ENCODE measurements at places on chromosomes 16 and 17.
A peak's percentile ranks its signal among the peaks of the same experiment; 100 is the strongest.

- peak; percentile 20 for DNase-seq
Measured at GRCh38 chr16:27199736-27200135, 3.6 kb upstream of the KDM8 start.

- peak; percentile 30 for DNase-seq
Measured at GRCh38 chr17:78112518-78113471, 15.8 kb downstream of the TMC6 start.

GRCh38 chr17:63740464-63741142 is 996 bp downstream of the STRADA start:
- DNase-seq, result peak; percentile 1

- DNase-seq, result no peak
Measured at GRCh38 chr16:411576-412265, 10.0 kb downstream of the DECR2 start.

- peak; percentile 73 for DNase-seq
Measured at GRCh38 chr16:11783319-11784037, 13.6 kb downstream of the ZC3H7A start.

- DNase-seq, result peak; percentile 99
Measured at GRCh38 chr17:8173056-8173870, 2.9 kb downstream of the TMEM107 start.

- DNase-seq, result no peak
Measured at GRCh38 chr17:78563189-78564145, 13.7 kb downstream of the DNAH17 start.

GRCh38 chr16:3774819-3775218 is 57.5 kb upstream of the TRAP1 start:
- DNase-seq, result no peak

- DNase-seq, result no peak
Measured at GRCh38 chr17:2346475-2346874, 9.2 kb downstream of the SGSM2 start.

DNA sequence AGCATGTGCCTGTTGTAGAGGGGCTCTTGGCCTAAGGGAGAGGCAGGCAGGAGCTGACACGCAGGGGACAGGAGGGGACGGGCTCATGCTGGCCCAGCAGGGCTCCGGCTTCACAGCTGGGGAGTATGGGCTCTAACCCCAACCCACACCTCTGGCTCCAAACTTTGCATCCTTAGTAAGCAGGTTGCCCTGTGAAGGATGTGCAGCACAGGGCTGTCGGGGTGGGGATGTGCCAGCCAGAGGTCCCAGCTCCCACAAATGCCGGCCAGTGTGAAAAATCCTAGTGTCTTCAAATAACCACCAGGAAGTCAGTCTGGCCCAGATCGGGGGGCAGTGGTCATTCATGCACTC is 14.0 kb upstream of the FAM83G start:
- DNase-seq, result no peak

DNA sequence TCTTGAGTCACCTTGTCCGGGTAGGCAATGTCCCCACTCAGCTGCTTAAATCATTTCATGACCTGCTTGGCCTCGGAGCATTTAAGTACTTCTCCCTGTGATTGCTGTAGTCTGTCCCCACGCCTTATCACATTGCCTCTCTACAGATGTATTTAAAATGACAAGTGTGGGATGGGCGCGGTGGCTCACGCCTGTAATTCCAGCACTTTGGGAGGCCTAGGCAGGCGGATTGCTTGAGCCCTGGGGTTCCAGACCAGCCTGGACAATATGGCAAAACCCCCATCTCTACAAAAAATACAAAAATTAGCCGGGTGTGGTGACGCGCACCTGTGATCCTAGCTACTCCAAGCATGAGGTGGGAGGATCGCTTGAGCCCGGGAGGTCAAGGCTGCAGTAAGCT is 1.3 kb upstream of the GJC1 start:
- no peak for DNase-seq

DNA sequence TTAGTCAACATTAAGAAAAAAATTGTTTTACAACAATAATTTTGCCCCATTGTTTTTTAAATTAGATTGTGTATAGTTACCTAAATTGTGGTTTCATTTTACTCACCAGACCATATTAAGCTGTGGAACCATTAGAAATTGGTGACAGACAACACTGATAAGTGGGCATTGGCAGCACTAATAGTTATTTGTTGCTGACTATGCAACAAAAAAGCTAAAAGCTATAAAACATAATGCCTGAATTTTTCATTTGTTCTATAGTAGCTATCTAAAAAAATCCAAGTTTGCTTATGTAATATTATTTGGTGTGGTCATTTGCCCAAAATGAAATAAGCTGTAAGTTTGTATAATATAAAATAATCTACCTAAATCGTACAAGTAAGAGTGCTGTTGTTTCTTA is 13.7 kb upstream of the VWA3A start:
- DNase-seq, result no peak

DNA sequence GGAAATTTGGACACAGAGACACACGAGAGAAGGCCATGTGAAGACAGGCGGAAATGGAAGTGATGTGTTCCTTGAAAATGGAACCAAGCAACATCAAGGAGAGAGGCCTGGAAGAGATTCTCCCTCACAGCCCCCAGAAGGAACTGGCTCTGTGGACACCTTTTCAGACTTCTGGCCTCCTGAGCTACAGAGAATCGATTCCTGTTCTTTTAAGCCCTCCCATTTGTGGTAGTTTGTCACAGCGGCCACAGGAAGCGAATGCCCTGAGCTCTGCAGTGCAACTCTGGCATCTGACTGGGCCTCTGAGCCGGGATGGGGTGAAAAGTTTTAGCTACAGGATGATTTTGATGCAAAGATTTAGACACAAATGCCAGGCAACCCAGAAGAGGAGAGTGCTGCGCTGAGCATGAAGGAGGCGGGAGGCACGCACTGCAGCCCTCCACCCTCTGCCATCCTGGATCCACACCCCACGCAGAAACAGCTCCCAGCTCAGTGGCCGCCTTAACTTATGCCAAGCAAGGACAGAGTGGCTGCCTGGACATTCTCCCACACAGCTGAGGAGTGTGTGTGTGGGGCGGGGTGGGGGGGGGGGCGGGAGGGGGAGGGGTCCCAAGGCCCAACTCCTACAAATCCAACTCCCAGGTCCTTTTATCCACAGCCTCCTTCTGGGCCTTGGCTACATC is 2.2 kb downstream of the TIMP2 start:
- DNase-seq, result no peak

DNA sequence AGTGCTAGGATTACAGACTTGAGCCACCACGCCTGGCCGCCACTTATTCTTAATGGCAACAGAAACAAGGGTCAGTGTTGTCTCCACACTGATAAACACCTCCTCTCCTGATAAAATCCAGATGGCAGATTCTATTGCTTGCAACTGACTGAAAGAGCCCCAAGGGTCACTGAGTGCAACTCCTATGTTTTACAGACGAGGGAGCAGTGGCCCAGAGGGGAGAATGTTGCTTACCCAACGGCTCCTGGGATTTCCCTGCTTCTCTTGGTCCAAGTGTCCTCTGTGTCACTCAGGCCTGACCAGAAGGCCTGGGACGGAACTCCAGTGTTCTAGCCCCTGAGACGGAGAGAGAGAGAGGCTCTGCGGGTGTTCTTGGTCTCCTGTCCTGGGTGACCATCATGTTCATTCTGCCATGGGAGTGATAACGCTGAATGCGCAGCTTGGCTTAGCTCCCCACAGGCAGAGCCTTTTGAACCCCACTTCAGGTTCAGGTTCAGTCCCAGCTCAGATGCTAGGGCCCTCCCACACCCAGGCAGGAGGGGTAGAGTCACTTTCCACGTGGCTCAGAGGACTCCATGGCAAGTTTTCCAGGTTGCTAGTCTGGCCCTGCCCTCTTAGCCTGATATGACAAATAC is 77.3 kb upstream of the NLRP1 start:
- no peak for DNase-seq

GRCh38 chr16:56912746-56913708 is 18.9 kb upstream of the HERPUD1 start:
- DNase-seq, result peak; percentile 72

DNA sequence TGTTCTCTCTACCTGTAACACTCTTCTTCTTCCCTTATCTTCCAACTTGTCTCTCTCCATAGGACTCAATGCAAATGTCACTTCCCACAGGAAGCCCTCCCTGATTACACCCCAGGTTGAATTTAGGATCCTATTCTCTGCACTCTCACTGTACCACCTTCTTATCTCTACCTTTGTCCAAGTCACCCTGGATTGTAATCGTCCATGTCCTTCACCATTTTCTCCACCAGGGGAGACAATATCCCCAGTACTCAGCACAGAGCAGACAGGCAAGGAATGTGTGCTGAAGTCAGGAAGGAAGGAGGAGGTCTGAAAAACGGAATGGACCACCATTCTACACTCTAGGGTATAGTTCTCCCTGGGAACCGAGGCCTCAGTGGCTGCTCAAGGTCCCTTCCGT is 14.2 kb downstream of the C16orf82 start:
- no peak for DNase-seq

DNA sequence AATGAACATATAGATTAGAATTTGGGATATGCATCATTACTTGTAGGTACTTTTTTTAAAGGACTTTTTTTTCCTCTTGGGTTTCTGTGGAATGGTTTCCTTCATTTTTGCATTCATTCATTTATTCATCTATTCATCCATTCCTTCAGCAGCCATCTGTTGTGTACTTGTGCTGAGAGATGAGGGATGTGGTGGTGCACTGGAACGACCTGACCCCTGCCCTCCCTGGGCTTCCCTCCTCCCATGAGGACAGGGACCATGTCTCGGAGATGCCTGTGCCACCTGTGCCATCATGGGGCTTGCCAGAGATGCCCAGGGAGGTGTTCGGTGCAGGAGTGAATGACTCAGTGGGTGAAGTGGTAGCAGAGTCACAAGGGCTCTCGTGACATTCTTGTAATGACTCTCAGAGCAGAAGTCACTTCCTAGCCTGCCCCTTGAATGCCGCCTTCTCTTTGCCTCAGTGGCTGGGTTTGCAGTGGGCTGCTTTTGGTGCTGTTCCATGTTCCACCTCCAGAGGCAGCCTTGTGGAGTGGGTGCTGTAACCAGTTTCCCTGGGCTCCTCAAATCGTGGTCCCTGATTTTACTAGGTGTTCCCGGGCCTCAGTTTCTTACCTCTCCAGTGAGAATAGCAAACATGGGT is 43.9 kb downstream of the CLEC16A start:
- no peak for DNase-seq

- DNase-seq, result no peak
Measured at GRCh38 chr17:72646176-72646575, 446.3 kb downstream of the SLC39A11 start.

GRCh38 chr17:35991075-35991474 is 4.5 kb upstream of the CCL14 start:
- no peak for DNase-seq

DNA sequence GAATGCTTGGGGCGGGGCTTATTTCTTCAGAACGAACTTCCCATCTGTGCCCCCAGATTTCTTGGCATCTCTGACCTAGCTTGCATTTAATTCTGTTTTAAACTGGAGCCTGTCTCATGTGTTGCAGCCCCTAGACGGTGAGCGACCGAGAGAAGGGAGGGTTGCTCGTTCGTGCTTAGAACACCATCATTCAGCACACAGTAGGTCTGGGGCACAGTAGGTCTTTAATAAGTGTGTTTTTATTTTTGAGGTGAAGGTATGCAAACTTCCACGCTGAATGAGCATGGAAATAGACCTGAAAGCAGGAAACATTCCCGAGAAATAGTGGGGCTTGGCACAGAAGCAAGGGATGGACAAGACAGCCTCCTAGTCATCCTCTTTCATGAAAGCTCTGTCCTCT is 57.0 kb upstream of the TAC4 start:
- no peak for DNase-seq

GRCh38 chr17:68840073-68840472 is 115.1 kb downstream of the ABCA8 start:
- no peak for DNase-seq

DNA sequence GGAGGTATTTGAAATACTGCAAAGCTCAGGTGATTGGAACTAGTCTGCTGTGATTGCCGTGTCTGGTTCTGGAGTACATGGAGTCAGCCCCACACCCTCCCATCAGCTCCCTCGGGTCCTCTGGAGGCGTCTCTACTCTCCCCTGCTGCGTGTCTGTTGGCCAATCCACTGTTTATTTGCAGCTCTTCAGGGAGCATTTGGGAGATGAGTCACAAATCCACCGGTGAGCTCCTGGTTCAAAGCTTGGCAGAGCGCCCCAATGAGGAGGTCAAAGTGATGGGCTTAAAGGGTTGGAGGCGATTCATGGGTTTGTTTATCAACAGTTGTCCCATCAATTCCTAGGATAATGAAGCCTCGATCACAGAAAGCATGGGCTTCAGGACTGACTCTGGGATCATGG is 14.6 kb downstream of the CALB2 start:
- DNase-seq, result peak; percentile 46

DNA sequence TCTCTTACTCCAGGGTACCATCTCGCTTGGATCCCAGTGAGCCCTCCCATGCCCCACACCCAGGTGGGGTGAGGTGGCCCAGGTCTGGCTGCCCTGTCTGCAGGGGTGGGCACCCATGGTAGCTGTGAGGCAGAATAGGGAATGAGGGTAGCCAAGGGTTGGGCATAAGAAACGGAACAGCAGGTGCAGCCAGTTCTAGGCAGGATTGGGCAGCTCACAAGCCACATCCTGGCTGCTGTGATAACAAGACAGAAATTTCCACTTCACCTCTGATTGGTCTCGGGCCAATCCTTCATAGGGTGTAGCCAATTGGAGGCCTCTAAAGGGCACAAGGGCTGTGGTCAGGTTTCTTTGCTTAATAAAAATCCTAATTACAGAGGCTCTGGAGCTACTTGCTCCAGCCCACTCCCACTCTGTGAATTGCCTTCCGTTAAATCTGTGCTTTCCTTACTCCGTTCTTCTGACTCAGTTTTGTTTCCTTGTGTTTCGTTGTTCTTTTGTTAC is 1.5 kb upstream of the ARHGDIG start:
- peak; percentile 8 for DNase-seq

- DNase-seq, result no peak
Measured at GRCh38 chr17:67970783-67971182, 25.5 kb downstream of the C17orf58 start.

DNA sequence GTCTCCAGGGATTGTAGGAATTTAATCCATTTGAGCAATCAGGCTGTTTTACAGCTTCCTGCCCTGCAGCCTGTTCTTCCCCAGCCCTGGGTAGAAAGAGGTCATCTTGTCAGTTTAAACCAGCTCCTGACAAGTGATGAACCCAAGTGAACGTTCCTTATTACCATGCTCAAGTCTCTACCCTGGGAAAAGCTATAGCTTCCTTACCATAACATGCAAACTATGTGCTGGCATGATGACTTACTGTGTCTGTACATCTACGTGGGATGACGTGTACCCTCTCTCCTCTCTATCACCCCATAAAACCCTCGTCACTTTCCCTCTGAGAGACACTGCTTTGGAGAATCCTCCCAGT is 452.2 kb downstream of the XYLT1 start:
- no peak for DNase-seq

GRCh38 chr17:31568121-31568520 is 176.6 kb downstream of the RAB11FIP4 start:
- no peak for DNase-seq

GRCh38 chr16:3780570-3780969 is 63.2 kb upstream of the TRAP1 start:
- DNase-seq, result peak; percentile 26

- DNase-seq, result no peak
Measured at GRCh38 chr17:73118951-73119391, 26.5 kb upstream of the SLC39A11 start.

GRCh38 chr17:49548506-49549310 is 27.0 kb upstream of the NXPH3 start:
- DNase-seq, result peak; percentile 34
